Hematopoietic multipotent progenitor cell treated with erythropoietin and hydrocortisone succinate and interleukin-3 and kit ligand, for 6 days (in vitro differentiated cells): ENCODE measurements at places on chromosomes 5 and 9.
A peak's percentile ranks its signal among the peaks of the same experiment; 100 is the strongest.

DNA sequence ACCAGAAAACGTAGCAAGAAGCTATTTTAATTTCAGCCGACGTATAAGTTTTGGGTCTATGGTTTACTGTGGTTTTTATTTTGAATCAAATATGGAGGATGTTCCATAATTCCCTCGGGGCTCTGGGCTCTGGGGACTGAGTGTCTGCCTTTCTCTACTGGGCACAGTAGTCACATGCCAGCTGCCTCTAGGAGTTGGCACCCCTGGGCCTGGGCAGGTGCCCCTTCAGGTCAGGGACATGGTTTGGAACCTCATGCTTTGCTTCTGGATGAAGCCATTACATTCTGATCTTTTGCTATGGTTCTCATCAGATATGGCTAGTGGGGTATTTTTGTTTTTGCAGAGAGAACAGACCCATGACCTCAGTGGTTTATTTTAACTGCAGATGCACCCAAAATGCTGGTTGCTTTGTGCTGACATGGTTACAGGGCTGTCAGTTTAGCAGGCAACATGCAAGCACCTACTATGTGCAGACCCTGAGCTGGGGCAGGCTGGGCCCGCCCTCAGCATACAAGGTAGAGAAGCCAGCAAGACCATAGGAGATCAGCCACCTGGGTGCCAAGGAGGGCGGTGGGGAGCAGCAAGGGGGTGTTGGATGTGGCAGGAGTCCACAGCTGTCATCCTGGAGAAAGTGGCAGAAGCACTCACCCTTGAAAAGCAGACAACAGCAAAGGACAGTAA lies 54.5 kb upstream of the PSD2 start:
- DNase-seq: no peak

DNA sequence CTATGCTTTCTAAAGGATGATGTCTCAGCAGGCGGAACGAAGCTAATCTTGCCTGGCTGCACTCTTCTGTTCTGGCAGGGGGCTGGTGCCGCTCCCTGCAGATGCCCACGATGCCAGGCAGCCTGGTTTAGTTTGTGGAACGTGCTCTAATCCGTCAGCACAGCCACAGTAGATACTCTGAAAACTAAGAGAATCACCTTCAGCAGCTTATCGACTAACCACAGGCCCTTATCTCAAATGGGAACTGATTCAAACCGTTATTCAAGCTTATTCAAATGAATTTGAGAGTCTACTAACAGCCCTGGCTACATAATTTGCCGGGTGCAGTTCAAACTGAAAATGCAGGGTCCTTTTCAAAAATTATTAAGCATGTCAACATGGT lies 246.6 kb upstream of the ANKRD55 start:
- DNase-seq: peak; percentile 83

DNA sequence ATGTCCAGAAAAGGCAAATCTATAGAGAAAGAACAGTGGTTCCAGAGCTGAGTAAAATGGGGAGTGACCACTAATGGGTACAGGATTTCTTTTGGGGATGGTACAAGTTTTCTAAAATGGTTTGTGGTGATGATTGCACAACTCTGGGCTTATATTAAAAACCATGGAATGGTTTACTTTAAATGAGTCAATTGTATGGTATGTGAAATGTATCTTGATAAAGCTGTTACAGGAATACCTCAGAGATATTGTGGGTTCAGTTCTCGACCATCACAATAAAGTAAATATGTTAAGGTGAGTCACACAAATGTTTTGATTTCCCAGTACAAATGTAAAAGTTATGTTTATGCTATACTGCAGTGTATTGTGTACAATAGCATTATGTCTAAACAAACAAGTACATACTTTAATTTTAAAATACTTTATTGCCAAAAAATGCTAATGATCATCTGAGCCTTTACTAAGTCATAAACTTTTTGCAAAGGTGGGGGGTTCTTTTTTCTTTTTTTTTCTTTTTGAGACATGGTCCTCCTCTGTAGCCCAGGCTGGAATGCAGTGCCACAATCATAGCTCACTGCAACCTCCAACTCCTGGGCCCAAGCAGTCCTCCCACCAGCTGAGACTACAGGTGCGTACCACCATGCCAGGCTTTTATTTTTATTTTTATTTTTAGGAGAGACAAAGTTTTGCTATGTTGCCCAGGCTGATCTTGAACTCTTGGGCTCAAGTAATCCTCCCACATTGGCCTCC lies 65.9 kb downstream of the SHOC1 start:
- no peak for DNase-seq

- DNase-seq: no peak
Observed at GRCh38 chr5:128766406-128766805, 198.9 kb upstream of the SLC27A6 start.

DNA sequence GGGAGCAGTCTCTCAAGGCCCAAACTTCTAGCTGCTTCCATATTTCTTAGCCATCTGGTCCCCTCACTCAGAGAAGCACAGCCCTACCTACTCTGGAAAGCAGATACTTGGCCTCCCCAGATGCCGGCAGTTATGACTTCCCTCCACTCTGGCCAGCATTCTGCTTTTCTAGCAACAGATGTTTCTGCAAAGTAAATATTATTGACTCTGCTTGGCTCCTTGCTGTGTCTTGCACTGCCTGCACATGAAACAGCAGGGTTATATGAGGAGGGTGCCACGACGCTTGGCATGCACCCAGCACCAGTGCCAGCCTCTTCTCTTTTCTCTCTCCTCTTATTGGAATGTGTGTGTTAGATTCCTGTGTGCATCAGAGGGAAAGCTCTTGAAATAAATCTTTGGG lies 99.7 kb downstream of the ARHGAP26 start:
- peak; percentile 16 for DNase-seq

GRCh38 chr5:115977988-115978387 lies 15.7 kb downstream of the LVRN start:
- no peak for DNase-seq

DNA sequence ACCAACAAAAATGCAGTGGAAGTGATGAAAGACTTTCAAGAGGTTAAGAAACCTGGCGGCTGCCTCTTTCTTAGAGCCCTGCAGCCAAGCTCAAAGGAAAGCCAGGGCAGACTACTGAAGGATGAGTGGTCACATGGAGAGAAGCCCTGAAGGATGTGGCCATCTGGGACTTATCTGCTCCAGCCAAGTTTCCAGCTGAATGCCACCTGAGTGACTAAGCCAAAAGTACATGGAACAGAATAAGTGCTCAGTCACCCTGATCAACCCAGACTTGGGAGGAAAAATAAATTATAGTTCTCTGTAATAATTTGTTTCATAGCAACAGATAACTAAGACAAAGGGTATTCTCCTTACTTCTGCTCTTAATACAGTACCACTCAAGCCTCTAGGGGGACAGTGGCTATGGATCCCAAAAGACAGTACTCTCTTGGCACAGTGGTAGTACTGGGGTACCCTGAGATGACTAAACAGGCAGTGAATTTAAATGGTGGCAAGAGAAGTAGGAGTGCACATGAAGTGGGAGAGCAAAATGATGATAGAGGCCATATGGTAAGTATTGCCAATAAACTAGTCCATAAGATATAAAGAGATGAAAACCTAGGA lies 182.3 kb downstream of the ELAVL2 start:
- DNase-seq: no peak

DNA sequence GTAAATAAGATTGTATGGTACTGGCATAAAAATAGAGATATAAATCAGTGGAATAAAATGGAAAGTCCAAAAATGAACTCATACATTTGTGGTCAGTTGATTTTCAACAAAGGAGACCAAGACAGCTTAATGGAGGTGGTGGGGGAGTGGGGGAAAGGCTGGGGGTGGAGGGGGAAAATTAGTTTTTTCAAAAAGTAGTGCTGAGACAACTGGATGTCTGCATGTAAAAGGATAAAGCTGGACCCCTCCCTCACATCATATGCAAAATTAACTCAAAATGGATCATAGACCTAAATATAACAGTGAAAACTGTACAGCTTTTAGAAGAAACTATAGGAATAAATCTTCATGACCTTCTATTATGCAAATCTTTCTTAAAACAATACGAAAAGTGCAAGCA lies 107.0 kb downstream of the HMHB1 start:
- no peak for DNase-seq

GRCh38 chr5:60710362-60710761 lies 10.4 kb upstream of the DEPDC1B start:
- no peak for DNase-seq

- no peak for DNase-seq
Observed at GRCh38 chr9:17488662-17489061, 90.2 kb upstream of the SH3GL2 start.

- DNase-seq: no peak
Observed at GRCh38 chr5:34005211-34005610, 2.6 kb downstream of the AMACR start.

GRCh38 chr5:109196823-109197160 lies 213.0 kb downstream of the PJA2 start:
- DNase-seq: no peak

- peak; percentile 9 for DNase-seq
Observed at GRCh38 chr9:37151812-37152211, 31.4 kb downstream of the ZCCHC7 start.

GRCh38 chr5:81070571-81071255 lies 110.5 kb downstream of the RASGRF2 start:
- DNase-seq: no peak

- no peak for DNase-seq
Observed at GRCh38 chr9:37967761-37968080, 63.8 kb upstream of the SLC25A51 start.

- peak; percentile 53 for DNase-seq
Observed at GRCh38 chr5:169701910-169702451, 64.9 kb downstream of the DOCK2 start.

DNA sequence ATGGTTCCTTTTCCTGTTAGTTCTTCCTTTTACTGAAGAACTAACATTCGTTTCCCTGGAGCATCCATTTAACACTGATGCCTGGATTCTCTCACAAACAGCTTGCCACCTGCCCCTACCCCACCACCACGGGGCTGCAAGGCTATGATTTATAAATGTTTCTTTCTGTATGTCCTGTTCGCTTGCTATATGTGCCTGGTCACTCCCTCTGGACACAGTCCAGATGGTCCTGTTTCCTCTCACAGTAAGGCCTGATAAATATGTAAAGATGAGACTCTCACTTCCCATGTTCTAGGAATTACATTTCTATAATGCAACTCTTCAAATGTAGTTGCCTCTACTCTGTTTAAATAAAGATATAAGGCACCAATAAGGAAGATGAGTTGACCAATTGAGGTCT lies 146.4 kb upstream of the SHB start:
- DNase-seq: no peak

DNA sequence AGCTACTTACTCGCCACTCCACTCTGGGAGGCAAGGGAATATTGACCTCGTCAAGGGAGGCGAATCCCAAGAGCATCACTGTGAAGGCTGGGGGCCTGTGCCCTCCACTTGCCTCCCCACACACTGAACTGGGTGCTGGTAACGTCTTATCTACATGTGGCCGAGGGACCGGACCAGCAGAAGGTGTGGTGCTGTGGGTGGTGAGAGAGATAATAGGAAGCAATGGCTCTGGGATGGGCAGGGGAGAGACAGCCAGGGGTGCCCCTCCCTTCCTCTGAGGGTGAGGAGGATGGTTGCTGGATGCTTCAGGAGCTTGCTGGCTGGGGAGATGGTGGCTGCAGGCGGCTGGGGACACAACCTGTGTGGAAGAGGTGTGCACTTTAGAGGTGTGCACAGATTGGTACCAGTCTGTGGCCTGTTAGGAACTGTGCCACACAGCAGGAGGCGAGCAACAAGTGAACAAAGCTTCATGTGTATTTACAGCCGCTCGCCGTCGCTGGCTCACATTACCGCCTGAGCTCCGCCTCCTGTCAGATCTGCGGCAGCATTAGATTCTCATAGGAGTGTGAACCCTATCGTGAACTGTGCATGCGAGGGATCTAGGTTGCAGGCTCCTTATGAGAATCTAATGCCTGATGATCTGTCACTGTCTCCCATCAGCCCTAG lies 100.3 kb downstream of the ENTREP1 start:
- DNase-seq: peak; percentile 59

DNA sequence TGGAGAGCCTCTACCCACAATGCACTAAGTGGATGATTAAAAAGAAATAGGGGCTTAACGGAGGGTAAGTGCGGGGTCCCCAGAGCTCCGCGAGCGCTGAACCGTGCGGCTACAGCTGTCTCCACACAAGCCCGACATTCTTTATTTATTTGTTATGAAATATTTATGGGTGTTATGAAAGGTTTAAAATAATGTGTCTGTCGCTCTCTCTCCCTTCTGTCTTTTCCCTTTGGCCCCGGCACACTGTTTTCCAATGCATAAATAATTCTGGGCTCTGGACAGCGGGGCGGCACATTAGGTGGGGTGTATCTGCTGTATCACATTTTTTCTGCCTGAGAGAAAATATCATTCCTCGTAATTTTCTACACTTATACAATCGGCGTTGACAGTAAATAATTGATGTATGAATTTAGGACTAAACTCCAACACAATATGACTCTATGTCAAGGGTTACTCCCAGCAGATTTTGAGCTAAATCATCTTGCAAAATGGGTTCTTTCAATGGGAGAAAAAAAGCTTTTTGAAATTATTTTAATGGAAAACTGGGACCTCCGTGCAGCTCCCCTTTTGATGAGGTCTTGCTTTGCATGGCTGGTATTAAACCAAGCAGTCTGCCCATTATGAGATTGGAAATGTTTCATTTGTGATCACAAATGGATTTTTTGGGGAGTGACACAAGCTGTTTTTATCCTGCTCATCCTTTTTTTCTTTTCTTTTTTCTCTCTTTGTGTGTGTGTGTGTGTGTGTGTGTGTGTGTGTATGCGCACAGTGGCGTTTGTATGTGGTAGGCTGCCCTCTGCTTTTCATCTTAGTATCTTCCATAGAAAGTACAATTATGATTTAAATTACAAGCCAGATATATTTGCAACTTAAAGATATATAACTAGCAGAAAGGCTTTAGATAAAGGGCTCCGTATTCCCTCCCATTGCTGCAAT lies 370.6 kb upstream of the IRX4 start:
- DNase-seq: no peak

- no peak for DNase-seq
Observed at GRCh38 chr5:15731699-15732098, 231.7 kb downstream of the FBXL7 start.

DNA sequence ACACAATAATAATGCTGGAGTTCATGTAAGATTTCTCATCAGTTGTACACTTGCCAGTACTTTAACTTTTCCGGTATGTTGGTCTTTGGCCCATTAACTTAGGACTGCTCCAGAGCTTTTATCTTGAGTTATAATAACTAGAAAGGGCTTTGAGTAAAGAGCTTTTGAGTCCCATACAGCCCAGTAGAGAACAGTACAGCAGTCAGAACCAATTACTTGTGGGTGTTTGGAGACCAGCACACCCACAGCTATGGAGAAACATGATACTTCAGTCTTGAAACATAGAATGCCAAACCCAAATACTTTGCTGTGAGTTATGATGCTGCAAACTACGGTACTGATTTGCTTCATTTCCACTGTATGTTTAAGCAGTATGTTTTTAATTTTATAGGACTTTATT lies 374.3 kb downstream of the CCDC171 start:
- no peak for DNase-seq

- DNase-seq: no peak
Observed at GRCh38 chr9:128684065-128684324, 5.0 kb upstream of the SET start.

DNA sequence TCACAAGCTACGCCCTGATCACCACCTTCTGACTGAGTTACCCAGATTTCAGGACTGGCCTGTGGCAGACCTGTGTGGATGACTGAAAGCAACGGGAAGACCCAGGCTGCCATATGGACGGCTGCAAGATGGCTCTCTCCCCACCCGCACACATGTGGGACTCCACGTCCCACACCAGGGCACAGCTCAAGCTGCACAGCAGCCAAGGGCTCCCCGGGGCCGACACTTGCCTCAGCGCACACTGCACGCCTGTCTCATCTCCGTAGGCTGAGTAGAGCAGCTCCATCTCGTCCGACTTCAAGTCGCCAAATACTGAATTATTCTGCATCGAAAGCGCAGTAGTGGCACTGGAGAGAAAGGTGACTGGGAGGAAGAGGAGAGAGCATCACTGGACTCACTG lies 14.5 kb downstream of the BRD9 start:
- DNase-seq: no peak

- DNase-seq: no peak
Observed at GRCh38 chr5:57718155-57718554, 235.5 kb upstream of the ACTBL2 start.
